OCI-LY7 (cell line): ENCODE measurements at places on chromosomes 1 and 21. TPM values are rescaled to one million over a fixed set of nuclear protein-coding genes. Genes with fewer than 3 reads are reported as not detected.
A peak's percentile ranks its signal among the peaks of the same experiment; 100 is the strongest.

DNA sequence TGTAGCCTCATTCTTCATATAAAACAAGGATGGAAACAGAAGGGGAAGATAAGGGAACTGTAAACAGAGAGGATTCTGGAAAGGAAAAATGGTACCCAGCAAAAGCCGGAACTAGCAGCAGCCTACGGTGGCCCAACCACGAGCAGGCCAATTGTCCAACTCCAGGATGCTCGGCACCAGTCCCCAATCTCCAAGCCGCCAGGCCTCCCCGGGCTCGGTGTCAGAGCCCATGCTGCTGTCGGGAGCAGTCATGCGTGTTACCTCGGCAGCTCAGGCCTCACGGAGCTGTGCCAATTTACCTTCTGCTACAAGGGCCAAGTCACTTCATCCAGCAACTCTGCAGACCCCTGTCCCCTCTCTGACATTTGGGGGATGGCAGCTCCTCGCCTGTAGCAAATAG, 130.8 kb downstream of the ZBTB18 start:
- no peak for DNase-seq

DNA sequence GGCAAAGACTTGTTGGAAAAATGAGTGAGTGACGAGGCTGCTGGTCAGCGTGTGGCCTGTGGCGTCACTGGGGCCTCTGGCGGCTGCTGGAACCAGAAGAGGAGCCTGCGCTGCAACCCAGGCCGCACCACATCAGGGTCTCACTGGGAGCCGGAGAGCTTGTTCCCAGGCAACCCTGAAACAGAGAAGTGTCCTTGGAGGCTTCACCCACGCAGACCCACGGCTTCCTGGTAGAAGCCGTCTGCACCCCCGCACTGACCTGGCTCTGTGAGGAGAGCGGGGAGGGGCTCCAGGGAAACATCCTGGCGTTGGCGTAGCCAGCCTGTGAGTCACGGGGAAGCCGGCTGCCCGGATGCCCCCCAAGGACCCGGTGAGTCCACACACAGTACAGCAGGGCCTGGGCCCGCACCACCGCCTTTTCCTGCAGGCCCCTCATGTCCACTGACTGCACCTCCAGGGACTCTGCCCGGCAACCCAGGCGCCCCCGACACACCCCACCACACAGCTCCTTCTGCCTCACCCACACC, 57.4 kb downstream of the COL6A1 start:
- no peak for DNase-seq

DNA sequence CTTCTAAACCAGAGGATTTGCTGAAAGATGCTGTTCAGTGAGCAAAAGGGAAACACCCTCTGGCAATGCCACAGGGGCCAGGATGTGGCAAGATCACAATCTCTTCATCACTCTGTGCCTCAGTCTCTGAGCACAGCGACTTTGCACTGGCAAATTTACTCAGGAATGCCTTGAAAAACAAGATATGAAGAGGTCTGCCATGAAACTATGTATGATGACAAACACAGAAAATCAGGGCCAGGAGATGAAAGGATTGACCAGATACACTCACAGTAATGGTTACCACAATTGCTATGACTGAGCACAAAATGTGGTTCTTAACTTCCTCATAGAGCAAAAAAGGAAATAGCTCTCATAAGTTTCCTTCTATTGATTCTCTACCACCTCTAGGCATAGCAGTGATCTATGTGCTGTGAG, 5.8 kb downstream of the TTC13 start:
- peak; percentile 29 for DNase-seq

DNA sequence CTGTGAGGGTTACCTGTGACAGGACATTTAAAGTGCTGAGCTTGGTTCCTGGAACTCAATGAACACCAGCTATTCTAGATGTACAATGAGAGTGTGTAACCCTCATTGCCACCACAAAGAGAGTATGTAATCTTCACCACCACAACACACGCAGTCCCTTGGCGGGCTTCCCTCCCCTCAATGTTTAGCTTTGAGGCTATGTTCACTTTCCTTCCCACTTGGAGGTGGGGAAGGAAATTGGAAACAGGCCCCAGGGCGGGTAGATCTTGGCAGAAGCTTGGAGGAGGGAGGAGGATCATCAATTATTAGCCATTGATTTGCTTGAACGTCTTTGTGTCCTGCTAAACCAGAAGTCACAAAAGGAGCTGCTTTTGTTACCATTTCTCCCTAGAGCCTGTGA, 8.3 kb upstream of the COL16A1 start:
- DNase-seq, result no peak

GRCh38 chr1:156727926-156728598, at the start of gene METTL25B:
Gene METTL25B, plus strand, starts transcription at chr1:156728469. Its CDS starts 636 bp downstream, at chr1:156729105.
- peak; percentile 86 for DNase-seq

DNA sequence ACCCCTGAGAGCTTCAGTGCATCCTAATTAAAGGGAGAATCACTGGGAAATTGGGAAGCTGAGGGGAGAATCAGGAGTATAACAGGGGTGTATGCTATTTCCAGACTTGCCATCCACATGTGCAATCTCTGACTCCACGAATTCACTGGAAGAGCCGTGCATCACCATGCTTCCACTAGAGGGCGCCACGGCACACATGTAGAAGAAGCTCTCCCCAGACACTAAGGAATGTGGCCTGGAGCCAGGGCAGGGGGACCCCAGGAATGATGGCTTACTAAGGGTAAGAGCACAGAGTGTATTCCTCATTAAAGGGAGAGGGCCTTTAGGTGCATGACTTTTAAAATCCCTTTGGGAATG, 81.5 kb downstream of the ABCA4 start:
- DNase-seq, result peak; percentile 67

GRCh38 chr1:10897321-10897980, 101.0 kb upstream of the CASZ1 start:
- DNase-seq, result no peak

FBLIM1 gene
- not detected in 2 replicates for total RNA-seq

IL10 gene
- total RNA-seq, result not detected in 2 replicates

- no peak for DNase-seq
Measured at GRCh38 chr1:162710345-162710744, 78.1 kb downstream of the DDR2 start.

- no peak for DNase-seq
Measured at GRCh38 chr1:74422421-74423292, 89.8 kb downstream of the LRRC53 start.

GRCh38 chr1:58882322-58882948, 98.6 kb upstream of the JUN start:
- DNase-seq, result no peak

DNA sequence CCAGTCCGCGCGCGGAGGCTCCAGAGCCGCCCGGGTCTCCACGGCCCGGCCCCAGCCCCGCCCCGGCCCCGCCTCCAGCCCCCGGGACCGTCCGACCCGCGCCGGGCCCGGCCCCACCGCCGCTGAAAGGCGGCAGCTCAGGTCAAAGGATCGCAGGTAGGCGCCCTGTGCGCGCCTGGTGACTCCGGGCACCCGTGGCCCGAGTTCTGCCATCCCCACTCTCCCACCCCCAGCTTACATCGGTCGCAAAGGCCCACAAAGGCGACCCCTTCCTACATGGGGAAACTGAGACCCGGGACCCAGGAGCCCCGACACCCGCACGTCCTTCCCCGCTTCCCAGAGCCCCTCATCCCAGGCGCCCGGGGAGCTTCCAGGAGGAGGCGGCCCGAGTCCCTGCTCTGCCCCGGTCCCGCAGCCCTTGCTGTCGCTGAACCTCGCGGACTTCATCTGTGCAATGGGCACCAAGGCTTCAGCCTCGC, at the start of gene TMEM200B:
Gene TMEM200B, minus strand, starts transcription at position 17 of the 479 bp plus-strand sequence. CDS start 2,075 bp downstream, outside the sequence.
- no peak for DNase-seq

TCHH gene
- total RNA-seq, result not detected in 2 replicates

DNA sequence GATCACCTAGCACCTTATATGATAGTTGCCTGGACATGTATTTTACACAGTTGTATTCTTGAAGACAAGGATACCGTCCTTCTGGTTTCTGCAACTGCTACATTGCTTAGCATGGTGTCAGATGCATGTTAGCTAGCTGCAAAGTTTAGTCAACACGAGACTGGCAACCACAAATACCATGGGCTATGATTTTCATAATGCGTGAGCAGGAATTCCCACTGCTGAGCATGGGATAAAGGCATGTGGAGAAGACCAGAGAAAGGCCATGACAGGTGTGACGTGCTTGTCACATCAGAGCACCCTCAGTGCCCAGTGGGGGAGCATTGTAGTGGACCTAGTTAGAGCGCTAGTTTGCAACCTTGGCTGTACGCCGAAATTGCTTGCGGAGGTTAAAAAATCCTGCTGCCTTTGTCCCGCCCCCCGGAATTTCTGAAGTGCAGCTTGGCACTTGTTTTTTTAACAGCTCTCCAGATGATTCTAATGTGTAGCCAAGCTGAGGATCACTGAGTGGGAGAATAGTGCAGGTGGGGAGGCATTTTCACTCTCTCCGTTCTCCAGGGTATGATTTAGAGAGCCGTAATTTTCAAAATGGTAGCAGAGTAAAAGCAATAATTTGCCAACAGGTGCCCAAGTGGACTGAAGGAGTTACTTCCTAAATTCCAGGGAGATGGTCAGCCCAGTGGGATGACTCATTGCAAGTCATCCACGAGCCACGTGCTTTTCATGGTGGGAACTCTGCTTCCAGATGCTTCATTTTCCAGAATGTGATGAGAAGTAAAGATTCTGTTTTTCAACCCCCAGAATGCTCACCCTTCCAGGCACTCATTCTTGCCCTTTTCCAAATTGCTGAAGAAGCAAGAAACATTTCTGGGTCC, 81.0 kb downstream of the CNIH3 start:
- DNase-seq, result no peak

GRCh38 chr1:4557949-4558348, 96.5 kb upstream of the AJAP1 start:
- DNase-seq, result no peak
